ENCODE measurements at places on chromosomes 4 and X.

- DNase-seq, result no peak
Observed at GRCh38 chr4:37400241-37400881, 155.8 kb downstream of the NWD2 start.

DNA sequence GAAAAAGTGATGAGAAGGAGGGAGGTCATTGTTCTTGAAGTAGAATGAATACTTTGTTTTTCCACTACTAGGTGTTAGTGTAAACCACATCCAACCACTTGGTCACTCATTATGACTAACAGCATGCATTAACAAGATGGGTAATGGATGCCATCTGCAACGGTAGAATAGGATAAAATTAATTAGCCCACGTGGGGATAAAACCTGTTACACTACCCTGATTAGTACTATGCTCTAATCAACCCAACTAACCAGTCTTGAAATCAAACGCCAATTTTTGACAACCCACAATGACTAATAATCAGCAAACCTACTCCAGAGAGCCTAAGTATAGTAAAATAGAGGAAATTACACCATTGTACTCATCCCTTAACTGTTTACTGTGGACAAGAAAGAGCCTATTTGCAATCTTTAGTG, 93.4 kb upstream of the MCF2 start:
- no peak for DNase-seq

DNA sequence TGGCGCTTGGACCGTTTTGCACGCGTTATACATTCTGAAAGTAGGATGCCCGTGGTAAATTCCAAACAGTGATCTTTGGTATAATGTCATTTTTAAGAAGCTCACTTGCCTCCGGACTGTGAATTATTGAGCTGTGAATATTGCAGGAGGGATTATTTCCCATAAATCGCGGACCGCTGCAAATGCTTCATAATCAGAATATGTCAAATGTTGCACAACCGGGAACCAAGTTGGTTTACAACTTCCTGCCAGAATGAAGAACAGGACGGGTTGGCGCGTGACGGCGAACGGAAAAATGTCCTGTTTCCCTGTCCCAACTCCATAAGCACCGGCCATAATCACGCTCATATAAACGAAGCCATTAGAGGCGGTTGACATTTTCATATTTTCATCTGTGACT, 67.6 kb downstream of the SHOX start:
- no peak for DNase-seq

GRCh38 chrX:29241809-29242208, 654.6 kb downstream of the IL1RAPL1 start:
- DNase-seq, result no peak

- DNase-seq, result no peak
Observed at GRCh38 chr4:98838977-98839618, 89.8 kb downstream of the EIF4E start.

DNA sequence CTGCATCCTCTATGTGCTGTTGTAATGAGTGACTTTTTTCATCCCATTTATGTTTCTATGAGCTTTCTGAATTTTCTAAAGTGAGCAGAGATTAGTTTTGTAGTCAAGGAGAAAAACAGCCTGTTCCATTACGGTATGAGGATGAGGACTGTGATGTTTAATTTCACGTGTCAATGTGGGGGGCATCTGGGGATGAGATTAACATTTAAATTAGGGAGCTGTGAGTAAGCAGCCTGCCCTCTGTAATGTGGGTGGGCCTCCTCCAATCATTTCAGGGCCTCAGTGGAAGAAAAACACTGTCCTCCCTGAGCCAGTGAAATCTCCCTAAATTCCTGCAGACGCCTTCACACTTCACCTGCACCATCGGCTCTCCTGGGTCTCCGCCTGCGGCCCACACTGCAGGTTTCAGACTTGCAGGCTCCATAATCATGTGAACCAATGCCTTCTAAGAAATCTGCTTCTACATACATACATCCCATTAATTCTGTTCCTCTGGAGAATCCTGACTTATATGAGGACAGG, 121.7 kb downstream of the AFAP1 start:
- DNase-seq, result no peak

- DNase-seq, result no peak
Observed at GRCh38 chr4:47075919-47076318, 44.6 kb downstream of the GABRB1 start.

GRCh38 chr4:41207291-41207831, 7.0 kb downstream of the APBB2 start:
- DNase-seq, result no peak

DNA sequence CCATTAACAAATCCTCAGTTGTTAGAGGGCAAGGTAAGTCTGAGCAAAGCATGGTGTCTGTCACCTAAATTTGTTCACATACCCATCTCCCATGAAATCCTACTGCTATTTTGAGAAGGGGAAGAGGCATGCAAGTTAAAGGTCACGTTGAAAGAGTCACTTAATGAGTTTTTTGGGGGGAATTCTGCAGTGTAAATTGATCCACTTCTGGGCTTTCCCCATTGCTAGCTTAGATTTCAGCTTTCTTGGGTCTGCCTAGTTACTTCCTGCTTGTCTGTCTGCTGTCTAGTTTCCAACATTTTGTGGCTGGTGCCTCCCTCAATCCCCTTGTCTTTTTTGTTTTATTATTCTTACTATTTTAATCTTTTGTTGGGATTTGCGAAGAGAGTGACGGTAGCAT, 32.0 kb downstream of the CEP135 start:
- no peak for DNase-seq

DNA sequence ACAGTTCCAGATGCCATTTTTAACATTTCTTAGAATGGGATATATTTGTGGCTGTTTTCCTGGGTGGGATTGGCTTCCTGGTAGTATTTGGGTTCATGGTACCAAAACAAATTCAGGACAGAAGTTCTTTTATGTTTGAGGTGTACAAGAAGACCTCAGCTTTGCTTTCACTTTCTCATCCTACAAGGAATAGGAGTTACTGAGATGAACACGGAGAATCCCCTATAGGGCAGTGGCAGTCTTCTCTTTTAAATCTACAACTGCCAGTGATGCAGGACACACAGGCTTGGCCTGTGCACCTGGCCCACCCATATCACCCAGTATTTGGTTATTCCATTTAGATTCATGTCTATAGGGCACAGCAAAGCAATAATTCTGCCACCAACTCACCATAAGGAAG, 35.2 kb downstream of the SLC10A7 start:
- DNase-seq, result no peak

GRCh38 chrX:44019911-44020310, 46.7 kb upstream of the NDP start:
- no peak for DNase-seq

DNA sequence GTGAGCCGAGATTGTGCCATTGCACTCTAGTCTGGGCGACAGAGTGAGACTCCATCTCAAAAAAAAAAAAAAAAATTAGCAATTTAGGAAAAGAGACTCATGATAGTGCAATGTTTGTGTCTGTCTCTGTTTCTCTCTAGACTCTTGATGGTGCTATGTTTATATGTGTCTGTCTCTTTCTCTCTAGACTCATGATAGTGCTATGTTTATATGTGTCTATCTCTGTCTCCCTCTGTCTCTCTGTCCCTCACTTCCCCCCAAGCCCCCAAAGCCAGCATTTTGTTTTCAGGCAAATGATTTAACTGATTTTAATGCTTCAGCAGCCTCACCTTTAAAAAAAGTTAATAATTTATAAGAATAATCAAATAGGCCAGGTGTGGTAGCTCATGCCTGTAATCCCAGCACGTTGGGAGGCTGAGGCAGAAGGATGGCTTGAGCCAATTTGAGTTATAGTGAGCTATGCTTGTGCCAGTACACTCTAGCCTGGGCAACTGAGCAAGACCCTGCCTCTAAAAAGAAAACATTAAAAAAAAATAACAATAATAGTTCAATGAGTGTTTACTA, 6.9 kb downstream of the MOB1B start:
- no peak for DNase-seq

GRCh38 chr4:8098506-8098905, 60.1 kb downstream of the ABLIM2 start:
- no peak for DNase-seq

DNA sequence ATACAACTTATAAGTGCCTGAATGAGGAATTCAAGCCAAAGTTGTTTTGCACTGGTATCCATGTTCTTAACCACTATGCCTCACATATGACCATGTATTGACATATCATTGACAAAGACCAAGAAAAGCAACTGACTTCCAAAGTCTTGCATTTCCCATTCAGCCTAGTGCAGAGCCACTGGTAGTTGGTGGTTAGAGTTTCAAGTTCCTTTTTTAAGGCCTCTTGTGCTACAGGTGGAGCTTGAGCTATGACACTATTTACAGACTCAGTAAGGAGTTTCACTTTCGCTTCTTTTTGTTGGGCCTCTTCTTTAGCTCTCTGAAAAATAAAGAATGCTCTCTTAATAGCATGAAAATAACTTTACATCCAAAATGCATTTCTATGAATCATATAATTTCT, 763.0 kb downstream of the DMD start:
- DNase-seq, result peak; percentile 42

GRCh38 chr4:79259242-79259641, 66.6 kb downstream of the NAA11 start:
- DNase-seq, result no peak

DNA sequence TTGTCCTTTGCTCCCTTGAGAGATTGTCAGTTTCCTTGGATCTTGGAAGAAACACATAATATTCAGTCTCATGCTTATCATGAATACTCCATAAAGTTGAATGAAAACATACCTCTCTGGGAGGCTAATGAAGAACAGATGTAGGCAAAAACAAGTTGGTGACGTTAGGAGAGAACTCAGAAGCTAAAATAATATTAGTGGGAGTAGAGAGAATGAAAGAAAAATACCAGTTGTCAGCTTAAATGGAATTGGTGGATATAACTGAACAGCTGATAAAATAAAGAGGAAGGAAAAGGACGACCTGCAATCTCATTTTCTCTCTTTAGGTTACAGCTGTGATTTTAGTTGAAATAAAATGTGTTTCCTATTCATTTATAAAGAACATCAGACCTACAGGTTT, 124.8 kb downstream of the SNCA start:
- no peak for DNase-seq

DNA sequence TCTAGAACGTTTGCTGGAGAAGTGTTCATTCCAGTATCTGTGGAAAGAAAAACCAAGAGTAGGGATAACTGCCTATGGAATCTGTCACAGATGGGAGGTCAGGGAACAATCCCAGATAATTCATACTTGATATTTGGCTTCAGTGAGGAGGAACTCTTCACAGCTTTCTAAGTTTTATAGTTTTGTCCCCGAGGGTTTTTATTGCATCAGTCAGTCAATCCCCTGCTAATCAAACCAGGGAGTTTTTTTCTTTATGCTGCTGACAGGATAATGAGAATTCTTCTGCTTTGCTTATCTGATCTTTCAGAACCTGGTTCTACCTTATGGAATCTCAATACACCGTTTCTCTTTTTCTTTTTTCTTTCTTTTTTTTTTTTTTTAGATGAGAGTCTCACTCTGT, 633 bp upstream of the TRIML2 start:
- DNase-seq, result no peak

- DNase-seq, result no peak
Observed at GRCh38 chr4:106530821-106531220, 162.2 kb upstream of the GIMD1 start.

GRCh38 chr4:113452868-113453620, 308.5 kb downstream of the CAMK2D start:
- no peak for DNase-seq

- no peak for DNase-seq
Observed at GRCh38 chrX:69431420-69431819, 72.7 kb upstream of the NALF2 start.

DNA sequence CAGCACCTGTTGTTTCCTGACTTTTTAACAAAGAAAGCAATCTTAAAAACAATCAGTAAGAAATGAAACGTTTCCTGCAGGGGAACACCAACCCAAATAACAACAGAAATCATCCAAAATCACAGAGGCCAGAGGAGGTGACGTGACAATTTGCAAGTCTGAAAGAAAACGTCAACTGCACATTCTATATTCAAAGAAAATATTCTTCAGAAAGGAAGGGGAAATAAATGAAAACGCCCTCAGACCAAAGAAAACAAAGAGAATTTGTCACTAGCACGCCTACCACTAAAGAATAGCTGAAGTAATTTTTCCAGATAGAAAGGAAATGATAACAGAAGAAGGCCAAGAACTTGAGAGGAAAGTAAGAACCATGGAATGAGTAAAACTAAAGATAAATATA, 74.4 kb downstream of the CASP3 start:
- no peak for DNase-seq

GRCh38 chr4:54333657-54334056, 104.6 kb downstream of the PDGFRA start:
- no peak for DNase-seq

- DNase-seq, result no peak
Observed at GRCh38 chr4:67723949-67724348, 23.0 kb upstream of the UBA6 start.

DNA sequence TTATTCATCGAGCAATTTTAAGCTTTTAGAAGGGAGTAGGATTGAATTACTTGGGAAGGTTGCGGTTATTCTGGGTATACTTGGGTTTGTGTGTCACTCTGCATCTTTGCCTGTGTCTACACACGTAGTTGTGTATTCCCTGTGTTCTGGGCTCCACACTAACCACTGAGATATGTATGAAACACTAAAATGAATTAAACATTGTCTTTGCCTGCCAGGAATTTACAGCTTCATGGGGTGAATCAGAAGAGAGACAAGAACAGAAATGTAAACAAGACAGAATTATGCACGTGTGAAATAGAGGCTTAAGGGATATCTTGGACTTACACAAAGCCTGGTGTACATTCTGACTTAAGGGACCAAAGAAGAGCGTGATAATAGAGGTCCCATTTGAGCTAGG, 228.5 kb downstream of the AFF2 start:
- no peak for DNase-seq

- DNase-seq, result no peak
Observed at GRCh38 chrX:35841872-35842271, 43.7 kb downstream of the MAGEB16 start.

DNA sequence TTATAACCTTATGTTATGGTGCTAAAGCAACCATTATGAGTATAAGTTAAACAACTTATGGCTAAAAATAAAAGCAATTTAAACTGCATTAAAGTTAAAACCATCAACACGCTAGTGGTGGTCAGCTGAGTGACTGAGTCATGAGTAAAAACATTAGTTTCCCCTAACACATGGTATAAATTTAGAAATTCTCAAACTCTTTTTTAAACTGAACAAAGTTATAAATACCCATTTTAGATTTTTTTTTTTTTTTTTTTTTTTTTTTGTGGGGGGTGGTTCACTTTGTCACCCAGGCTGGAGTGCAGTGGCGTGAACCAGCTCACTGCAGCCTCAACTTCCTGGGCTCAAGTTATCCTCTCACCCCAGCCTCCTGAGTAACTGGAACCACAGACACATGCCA, 5.4 kb upstream of the BBS7 start:
- no peak for DNase-seq

GRCh38 chrX:84729809-84730208, 227.6 kb upstream of the HDX start:
- DNase-seq, result no peak

- no peak for DNase-seq
Observed at GRCh38 chr4:106496061-106496460, 127.5 kb upstream of the GIMD1 start.

GRCh38 chrX:154818916-154819770, 13.9 kb upstream of the MPP1 start:
- DNase-seq, result no peak

DNA sequence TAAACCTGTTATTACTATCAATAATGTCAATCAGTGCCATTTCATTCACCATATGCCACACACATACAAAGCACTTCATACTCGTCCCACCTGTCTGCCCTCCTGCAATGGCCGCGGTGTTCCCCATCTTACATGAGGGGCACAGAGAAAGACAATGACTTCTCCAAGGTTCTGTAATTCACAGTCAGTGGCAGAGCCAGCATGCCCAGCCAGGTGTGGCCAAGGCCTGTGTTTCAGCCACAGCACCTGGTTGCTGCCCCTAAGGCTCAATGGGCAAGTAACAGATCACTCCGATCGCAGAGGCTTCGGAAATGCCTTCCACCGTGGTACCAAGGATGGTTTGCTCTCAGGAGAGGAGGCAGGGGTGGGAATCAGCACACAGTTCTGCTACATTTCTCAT, 10.9 kb downstream of the AFAP1 start:
- no peak for DNase-seq

Measured in GDM1 (cell line).